ENCODE measurements at places on chromosomes 11 and 22.

- no peak for DNase-seq
These were observed 5.4 kb downstream of the GRK2 start for GRCh38 chr11:67271541-67272284.

- DNase-seq: no peak
These were observed 207.9 kb downstream of the SOX6 start for GRCh38 chr11:16148301-16148931.

GRCh38 chr11:3169255-3170043, 4.3 kb upstream of the OSBPL5 start:
- DNase-seq: no peak

DNA sequence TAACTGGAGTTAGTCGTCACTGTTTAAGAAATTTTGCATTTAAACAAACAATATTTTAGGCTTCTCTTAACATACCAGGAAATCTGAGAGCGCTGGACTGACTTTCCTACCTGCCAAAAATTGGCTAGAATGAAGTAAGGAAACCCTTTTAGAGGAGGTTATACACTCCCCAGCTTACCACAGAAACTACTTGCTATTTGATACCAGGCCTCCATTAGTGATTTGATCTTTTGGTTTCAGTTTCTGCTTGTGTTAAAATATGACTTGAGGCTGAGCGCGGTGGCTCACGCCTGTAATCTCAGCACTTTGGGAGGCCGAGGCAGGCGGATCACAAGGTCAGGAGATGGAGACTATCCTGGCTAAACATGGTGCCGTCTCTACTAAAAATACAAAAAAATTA, 419.9 kb downstream of the LRRC4C start:
- no peak for DNase-seq

DNA sequence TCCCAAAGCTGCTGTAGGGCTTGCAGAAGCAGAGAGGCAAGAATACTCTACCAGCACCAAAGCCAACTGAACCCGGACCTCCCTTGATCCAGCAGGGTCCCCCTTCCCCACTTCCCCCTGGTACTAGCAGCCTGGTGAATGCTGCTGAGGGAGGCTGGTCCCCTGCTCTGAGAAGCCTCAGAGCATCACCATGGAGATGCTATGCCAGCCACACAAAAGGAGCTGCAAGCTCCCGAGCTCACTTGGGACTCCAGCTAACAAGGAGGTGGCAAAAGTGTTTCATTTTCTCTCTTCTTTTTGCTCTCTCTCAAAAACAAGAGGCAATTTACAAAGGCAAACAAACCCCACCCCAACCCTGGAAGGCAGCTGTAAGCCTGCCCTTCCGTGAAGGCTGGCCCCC, 509.8 kb downstream of the BUD13 start:
- no peak for DNase-seq

Data from ACHN (cell line).